ENCODE measurements at places on chromosomes 2 and 18.

DNA sequence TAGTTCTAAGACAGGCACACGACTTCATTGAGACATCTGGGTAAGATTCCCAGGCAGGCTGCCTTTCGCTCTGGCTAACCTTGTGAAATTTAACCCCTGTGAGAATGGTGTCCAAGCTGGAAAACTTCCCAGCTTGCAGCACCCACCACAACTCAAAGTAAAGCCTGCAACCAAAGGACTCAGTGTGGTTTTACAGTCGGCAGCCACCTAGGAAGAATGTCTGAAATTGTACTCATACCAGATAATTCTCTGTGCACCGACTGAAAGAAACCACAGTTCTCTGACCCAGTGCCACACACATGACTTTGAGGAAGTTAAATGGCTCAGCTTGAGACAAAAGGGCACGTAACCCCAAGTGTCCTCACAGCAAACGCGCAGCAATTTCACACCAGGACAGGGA lies 125.7 kb downstream of the RBMS1 start:
- no peak for DNase-seq

DNA sequence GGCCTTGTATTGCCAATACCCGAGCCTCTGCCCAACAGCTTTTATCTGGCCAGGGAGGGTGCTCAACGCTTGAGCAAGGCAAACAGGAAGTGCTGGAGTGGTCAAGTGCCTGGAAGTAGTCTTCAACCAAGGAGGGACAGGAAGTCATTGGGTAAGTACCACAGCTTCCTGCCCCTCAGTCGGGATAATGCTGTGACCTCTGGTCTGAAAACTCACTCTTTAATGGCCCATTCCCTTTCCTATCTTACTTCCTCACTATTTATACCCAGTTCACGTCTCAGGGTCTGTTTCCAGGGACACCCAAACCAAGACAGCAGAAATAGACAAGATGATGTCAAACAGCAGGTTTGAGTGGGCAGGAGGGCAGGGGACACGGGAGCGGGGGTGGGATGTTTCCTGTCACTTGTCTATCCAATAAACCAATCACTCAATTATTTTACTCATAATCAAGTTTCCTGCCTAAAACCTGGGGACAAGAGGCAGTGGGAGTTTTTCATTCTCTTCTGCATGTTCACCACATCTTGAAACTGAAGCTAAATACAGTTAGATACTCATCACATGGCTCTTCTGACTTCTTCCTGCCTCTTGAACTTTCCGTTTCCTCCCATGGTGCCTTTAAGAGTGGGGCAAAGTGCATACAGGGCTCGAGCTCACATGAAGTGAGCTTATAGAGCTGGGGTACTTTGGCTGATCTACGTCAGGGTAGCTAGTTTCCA lies 68.9 kb upstream of the CAB39 start:
- no peak for DNase-seq

- no peak for DNase-seq
Observed at GRCh38 chr2:117856415-117857210, 42.1 kb downstream of the DDX18 start.

- DNase-seq = no peak
Observed at GRCh38 chr2:100064165-100064564, 78.2 kb downstream of the AFF3 start.

GRCh38 chr18:23032030-23032582 lies 99.0 kb downstream of the RBBP8 start:
- DNase-seq = no peak

DNA sequence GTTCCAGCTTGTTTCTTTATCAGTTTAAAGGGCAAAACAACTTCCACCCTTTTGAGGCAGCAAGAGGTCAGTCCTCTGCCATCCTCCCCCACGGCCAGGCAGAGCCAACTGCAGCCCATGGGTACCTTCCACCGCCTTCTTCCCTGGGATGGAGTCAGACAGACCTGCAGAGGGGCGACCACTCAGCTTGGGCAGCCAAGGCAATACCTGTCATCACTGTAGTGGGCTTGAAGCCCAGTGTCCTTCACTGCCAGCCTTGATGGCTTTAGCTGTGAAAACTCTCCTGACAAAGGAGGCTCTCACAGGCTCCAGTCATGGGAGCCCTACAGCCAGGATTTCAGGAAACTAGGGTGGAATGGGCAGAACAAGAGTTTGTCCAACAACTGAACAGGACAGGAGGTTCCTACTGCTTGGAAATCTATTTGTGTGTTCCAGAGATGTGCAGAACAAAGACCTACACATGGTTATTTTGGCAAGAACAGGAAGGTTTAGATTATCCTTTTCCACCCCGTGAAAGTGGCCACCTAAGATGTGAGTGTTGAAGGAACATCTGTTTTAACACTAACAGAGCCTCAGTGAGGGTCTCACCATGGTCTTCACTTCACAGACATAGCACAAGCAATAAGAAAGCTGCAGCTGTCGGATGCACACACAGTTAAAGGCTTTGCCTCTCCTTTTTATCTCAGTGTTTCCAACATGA lies 93.9 kb upstream of the RMDN2 start:
- DNase-seq = no peak

DNA sequence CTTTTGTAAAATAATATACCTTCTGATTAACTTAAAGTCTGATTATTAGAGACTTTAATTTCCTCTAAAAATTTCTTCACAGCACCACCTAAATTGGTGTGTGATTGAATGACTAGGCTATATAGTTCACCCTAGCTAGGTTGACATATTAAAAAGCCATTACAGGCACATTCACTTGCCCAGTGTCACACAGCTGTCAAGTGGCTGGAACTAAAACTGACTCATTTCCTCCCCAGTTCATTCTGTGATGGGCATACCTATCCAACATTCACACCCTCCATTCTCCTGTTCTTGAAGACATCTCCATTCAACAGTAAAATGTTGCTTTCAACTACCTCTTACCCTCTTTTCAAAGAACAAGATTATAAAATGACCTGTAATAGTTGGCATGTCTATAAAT lies 334.5 kb downstream of the ARHGAP15 start:
- no peak for DNase-seq
